Omental fat pad (tissue), 4 donors: ENCODE measurements at places on chromosomes 7 and 10. TPM values are rescaled to one million over a fixed set of nuclear protein-coding genes. Genes with fewer than 3 reads are reported as not detected.

The EPO gene
- not detected for total RNA-seq

The TMED4 gene
- 140 TPM for total RNA-seq

The SLC16A9 gene
- total RNA-seq: 0.60 TPM

The MEPCE gene
- 38.2 TPM for total RNA-seq

The CASTOR2 gene
- total RNA-seq: 22.7 TPM

- DNase-seq: no peak
Observed at GRCh38 chr10:1292611-1293031, 236.4 kb downstream of the WDR37 start.

GRCh38 chr10:5951721-5952407 is 25.5 kb downstream of the IL15RA start:
- no peak for DNase-seq

DNA sequence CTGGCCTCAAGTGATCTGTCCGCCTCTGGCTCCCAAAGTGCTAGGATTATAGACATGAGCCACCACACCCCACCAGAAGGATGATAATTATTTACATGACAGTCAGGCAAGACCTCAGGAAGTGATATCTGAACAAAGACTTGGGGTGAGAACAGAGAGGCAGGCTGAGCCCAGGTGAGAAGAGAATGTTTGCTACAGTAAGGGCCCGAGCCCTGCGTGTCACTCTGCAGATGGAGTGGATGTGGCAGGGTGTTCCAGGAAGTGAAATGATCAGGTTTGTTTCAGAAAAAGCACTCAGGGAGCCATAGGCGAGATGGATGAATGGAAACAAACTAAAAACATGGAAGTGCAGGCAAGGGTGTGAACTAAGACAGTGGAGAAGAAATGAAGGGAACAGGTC is 22.2 kb downstream of the SFMBT2 start:
- DNase-seq: no peak

DNA sequence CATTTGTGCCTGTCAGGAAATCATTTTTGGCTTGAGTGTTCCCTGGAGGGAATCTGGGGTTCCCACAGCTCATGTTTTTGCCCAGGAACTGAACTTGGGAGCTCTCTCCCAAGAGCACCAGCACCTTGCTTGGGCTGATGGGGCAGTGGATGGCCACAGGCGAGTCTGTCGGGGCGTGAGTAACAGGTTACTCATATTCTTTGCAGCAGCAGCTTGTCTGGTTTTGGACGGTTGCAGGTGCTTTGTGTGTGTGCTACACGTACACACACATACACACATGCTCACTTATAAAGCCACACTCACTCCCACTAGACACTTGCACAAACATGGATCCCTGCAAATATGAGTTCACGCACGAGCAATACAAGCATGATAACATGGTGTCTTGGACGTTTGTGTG is 2.9 kb upstream of the PALD1 start:
- DNase-seq: no peak

GRCh38 chr10:125156739-125157480 is 3.5 kb downstream of the CTBP2 start:
- no peak for DNase-seq

GRCh38 chr10:90695915-90696676 is 161.7 kb downstream of the HTR7 start:
- no peak for DNase-seq

GRCh38 chr7:123271231-123271630 is 71.5 kb upstream of the SLC13A1 start:
- DNase-seq: no peak

DNA sequence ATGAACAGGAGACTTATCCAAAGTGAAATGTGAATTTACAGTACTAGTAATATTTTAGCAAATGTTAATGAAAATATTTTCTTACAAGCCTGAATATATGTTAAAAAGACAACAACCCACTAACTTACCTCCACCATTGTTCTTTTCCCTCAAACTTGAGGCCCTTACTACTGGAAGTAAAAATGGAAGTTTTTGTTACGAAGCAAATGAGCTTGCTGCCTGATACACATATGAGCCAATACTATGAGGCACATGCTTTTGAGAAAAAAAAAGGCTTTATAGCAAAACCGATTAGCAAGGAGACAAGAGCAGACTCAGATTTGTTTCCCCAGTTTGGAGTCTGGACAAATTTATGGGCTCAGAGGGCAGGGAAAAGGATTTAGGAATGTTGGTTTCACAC is 29.0 kb downstream of the PRPS1L1 start:
- DNase-seq: no peak

DNA sequence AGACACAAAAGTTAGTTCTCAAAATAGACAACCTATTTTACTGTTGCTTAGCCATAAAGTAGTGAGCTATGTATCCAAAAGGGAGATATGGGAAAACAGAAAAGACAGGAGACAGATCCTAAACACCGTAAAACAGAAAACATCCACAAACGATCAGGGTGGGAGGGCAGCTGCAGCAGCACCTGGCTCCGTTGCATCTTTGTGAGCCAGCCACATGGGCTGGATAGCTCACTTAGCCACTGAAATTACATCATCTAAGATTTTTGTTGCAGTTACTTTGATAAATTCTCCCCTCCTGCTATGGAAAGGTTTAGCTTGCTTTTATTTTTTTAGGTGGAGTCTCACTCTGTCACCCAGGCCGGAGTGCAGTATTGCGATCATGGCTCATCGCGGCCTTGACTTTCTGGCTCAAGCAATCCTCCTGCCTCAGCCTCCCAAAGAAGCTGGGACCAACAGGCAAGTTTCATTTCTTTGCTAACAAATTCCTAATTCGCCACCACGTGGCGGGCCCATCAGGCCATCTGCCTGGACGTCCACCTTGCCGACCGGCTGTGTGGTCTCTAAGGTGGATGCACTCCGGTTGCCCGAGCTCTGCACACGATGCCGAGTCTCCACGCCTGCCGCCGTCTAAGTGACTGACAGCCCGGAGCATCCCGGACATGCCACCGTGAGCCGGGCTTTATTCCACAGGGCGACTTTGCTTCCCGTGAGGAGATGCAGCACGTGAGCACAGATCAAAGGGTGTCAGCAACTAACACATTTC is 159.8 kb downstream of the DIP2C start:
- no peak for DNase-seq

DNA sequence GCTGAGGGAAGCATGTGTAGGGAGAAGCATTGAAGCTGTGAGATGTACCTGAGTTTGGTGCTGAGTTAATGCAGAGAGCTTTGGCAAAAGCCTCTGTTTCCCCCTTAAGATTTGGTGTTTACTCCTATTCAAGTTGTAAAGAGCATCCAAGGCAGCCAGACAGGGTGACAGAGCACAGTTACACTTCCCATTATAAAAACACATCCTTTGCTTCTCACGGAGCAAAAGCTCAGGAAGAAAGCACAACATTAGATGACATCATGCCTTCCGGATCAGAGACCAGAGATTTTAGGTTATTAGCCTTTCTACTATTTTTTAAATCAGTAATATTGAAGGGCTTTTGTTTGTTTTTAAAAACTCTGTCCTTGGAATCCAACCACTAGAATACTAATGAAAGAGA is 182.9 kb downstream of the DOCK4 start:
- no peak for DNase-seq

DNA sequence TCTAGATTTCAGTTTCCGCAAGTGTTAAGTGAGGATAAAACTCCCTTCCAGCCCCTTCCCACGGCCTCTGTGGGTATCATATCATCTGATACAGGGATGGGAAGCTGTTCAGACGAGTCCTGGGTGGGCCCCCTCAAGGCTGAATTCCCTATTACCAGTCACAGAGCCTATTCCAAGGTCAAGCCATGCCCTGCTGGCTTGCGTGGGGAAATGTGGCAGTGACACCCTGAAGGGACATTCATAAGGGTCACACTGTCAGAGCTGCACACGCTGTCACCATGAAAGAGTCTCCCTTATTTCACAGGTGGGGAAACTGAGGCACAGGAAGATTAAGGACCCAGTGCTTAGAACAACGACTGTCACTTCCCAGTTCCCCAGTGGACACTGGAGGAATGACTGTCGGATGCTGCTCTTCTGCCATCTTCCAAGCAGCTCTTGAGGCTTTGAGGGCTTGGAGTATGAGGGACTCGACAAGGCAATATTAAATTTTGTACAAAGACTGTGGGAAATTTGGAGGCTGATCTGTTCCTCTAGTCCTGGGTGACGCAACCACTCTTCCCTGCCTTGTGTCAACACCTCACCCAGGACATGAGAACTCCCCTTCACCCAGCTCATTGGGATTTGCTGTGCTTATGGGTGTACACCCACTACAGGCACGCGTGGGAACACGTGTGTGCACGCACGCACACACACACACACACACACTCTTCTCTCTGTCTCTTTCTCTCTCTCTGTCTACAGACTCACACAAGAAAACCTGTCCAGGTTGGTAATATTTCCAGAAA is 386.0 kb downstream of the RPS24 start:
- no peak for DNase-seq

- no peak for DNase-seq
Observed at GRCh38 chr10:117418121-117418520, 42.9 kb upstream of the PDZD8 start.

DNA sequence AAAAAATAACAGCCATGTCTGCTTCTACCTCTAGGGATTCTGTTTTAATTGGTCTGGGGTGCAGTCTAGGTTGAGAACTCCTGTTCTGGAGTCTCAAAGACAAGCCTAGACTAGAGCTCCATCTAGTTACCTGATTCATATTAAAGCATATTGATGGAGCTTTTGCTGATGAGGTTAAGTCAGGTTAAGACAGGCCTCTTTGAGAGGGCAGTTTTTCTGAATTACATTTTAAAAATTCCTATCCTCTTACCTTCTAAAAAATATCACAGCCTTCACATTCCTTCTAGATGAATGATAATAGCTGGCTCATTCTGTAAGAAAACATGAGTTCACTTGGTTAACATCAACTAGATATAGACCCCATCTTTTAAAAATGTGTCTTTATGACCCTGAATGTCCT is 28.9 kb downstream of the MGAM start:
- no peak for DNase-seq
